Activated naive CD8-positive, alpha-beta T cell treated with anti-CD3 and anti-CD28 coated beads, Interleukin-2, amount 50 U/mL, for 24 hours (primary cell): ENCODE measurements at places on chromosomes 13 and 19.

GRCh38 chr13:76523740-76524340 is 362.4 kb downstream of the KCTD12 start:
- no peak for DNase-seq

- DNase-seq = no peak
Measured at GRCh38 chr19:46730187-46730586, 13.3 kb upstream of the PRKD2 start.

GRCh38 chr13:37446503-37446902 is 152.1 kb downstream of the POSTN start:
- DNase-seq = no peak

GRCh38 chr19:14580623-14581237 is 2.2 kb upstream of the CLEC17A start:
- peak; percentile 74 for DNase-seq

DNA sequence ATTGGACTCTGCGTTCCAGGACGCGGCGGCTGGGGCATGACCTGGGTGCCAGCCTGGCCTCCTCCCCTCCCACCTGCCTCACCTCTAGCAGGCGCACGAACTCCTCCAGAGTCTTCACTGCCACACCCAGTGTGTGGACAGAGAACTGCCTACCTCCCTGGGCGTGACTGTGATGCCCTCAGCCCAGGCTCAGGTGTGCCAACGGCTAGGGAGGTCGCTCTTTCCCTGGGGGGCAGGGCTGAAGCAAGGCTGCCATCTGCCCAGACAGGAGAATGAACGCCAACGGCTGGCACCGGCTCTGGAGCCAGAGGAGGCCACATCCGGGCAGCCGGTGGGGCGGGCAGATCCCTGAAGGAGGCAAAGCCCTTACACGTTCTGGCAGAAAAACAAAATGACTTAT is 11.3 kb downstream of the NANOS3 start:
- no peak for DNase-seq

- peak; percentile 55 for DNase-seq
Measured at GRCh38 chr19:35755550-35756376, 1.1 kb downstream of the HSPB6 start.

- DNase-seq = peak; percentile 37
Measured at GRCh38 chr19:43524922-43525835, 1.8 kb downstream of the ETHE1 start.

DNA sequence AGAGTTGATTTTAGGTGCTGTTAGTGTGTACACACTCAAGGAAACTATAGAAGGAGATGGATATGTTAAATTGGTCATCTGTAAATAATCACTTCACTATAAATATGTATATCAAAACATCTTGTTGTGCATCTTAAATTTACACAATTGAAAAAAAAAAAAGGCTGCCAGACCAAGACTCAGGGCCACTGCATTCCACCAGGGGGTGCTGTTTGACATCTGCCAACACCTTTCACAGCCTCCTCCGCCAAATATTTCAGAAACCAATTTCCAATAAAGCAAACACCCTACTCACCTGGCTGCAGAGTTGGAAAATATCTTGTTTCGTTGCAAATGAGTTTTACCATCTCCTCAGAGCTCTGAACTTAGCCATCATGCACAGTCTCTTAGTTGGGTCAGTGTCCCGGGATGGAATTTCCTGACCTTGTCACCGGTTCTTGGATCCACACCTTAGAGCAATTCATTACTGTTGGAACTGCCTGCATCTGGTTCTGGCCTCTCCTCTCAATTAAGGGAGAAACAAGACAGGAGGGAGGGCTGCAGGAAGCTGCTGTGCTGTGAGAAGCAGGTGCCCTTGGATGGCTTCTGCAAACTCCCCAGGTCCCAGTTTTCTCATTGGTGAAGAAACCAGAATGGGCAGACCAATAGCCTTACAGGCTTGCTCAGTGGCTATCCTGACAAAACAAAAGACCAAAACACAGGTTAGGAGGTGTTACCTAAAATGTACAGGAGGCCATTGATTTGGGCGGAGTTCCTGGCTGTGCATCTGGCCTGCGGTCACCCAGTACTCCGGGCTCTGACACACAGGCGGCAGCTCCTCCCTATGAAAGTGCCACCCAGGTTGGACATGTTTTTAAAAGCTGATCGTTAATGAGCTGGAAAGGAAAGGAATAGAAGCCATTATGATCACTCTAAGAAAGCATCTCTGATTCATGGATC is 746.6 kb downstream of the UQCRFS1 start:
- DNase-seq = peak; percentile 74

- DNase-seq = no peak
Measured at GRCh38 chr13:97119943-97120342, 102.2 kb upstream of the MBNL2 start.

GRCh38 chr13:25446261-25446660 is 74.5 kb downstream of the ATP8A2 start:
- DNase-seq = no peak

GRCh38 chr13:80591976-80592740 is 251.2 kb upstream of the SPRY2 start:
- no peak for DNase-seq

DNA sequence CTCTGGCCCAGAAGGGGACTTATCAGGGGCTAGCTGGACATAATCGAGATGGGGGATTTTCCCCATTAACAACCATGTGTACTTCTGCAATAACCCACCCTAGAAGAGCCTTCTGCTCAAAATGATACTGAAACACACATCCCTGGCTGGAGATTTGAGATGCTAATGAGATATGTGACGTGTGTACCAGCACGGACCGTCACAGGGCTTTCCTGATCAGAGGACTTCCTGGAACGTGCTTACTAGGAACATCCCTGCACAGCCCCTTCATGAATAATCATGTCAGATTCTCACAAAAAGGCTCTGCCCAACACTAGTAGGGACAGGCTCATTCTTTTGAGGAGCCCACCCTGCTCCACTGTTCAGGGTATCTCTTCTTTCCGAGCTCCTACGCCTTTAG is 6.5 kb upstream of the ERVV-1 start:
- no peak for DNase-seq

DNA sequence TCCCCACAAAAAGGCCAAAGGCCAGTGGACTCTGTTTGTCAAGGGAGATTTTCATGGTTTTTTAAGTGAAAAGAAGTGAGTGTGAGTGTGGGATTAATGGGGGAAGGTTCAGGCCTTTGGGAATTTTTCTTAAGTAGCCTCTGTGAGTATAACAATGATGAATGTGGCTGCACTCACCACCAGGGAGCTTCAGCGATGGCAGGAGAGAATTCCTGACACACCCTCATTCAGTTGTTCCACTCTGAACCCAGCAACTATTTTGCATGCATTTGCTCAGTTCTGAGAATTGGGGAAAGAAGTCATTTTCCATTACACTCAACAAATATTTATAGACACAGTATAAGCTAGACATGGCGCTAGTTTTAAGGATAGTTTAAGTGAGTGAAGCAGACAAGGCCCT is 117.9 kb downstream of the CCNA1 start:
- DNase-seq = no peak

GRCh38 chr19:5360003-5360780 is 19.6 kb upstream of the PTPRS start:
- no peak for DNase-seq

- DNase-seq = peak; percentile 39
Measured at GRCh38 chr19:15432018-15432494, 13.3 kb upstream of the AKAP8L start.

DNA sequence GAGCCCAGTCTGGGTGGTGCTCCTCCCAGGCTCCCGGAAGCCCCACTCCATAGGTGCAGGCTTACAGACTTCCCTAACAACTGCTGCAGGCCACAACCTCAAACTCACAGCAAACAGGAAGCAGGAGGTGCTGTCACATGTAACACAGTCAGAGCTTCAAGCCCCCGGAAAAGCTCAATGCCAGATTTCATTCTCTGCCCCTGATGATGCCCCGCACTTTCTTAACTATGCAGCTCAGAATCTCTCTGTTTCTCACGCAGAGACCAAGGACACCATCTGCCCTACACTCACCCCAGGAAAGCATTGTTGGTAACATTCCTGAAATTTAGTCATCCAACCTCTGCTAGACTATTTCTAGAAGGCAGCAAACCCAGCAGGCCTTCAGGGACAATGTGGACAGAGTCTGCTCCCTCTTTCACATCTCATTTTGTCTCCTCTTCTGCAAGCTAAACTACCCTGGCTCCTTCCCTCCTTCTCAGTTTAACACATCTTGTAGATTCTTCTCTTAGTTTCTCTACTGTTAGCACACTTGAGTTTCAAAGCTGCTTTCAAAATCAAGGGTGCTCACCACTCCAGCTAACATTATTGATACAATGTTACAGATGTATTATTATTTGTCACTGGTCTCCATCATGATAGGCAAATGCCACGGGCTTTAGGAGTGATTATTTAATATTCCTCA is 162.5 kb downstream of the KCTD12 start:
- DNase-seq = peak; percentile 1

DNA sequence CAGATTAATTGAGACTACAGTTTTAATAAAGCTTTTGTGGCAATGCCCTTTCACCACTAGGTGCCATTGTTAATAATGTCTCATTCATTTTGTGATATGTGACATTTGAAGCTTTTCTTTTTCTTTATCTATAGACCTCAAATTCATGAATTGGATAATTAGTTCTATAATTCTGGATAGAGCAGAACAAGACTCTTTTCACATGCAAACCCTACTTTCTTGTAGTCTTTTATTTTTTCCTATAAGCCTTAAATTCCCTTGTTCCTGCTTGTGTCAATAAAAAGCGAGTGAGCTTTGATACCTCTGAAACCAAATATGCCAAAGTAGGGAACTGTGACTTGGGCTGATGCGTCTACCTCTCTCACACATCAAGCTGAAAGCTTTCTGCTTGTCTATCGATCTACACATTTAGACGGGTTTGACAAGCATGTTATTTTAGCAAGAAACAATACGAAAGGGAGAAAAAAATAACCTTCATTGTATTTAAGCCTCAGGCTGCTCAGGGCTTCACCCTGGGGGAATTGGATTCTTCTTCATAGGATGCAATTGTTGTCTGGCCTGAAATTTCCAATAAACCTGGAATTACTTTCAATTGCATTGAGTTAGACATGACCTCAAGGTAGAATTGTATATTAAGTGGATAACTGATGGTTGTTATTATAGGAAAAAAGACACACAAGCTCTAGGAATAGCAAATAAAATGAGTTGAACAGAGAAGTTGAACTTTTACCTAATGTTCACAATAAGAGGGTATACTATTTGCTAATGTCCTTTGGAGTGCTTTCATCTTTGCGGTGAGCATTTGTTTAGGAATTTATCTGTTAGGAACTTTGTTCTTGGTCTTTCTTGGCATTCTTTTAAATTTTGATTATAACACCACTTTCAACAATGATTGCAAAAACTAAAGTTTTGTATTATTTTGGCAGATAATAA is 1150.2 kb upstream of the PCDH9 start:
- no peak for DNase-seq

DNA sequence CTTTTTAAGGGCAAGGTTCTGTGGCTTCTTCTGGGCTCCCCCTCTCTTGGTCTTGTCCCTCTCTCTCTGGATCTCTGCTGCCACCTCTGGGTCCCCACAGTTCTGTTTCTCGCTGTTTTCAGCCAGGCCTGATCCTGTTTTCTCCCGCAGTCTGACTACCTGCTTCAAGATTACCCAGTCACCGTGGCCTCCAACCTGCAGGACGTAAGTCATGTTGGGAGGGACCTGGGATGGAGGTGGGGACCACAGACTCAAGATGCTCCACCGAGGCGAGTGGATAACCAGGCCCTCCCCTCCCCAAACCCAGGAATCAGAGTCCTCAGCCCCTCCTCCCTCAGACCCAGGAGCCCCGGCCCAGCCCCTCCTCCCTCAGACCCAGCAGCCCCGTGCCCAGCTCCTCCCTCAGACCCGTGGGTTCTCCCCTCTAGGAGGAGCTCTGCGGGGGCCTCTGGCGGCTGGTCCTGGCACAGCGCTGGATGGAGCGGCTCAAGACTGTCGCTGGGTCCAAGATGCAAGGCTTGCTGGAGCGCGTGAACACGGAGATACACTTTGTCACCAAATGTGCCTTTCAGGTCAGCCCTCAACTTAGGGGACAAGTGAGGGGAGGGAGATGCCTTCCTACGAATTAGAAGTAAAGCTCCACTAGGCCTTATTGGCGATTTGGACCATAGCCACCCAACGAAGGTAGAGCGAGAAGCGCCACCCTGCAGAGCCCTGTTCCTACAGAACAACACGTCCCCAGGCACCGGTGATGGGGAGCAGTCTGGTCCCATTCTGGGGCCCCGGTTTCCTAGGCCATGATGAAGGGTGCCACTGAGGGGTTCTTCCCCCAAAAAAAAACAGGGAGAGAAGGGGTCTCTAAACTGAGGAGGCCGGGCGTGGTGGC is 2.2 kb downstream of the FLT3LG start:
- peak; percentile 85 for DNase-seq

DNA sequence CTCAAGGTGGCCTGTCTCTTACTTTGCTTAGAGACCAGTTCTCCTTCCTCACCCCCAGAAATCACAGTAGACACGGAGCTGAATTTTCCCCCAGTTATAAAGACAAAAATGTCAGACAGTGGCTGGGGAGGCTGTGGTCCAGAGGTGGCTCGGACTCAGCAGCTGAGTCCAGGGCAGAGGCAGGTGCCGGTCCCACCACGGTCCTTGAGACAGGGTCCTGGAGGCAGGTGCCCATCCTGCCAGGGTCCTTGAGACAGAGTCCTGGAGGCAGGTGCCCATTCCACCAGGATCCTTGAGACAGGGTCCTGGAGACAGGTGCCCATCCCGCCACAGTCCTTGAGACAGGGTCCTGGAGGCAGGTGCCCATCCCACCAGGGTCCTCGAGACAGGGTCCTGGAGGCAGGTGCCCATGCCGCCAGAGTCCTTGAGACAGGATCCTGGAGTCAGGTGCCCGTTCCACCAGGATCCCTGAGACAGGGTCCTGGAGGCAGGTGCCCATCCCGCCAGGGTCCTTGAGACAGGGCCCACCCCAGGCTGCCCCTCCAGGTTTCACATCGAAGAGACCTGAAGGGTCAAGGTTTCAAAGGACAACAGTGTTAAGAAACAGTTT is 23.1 kb downstream of the PEPD start:
- DNase-seq = no peak

DNA sequence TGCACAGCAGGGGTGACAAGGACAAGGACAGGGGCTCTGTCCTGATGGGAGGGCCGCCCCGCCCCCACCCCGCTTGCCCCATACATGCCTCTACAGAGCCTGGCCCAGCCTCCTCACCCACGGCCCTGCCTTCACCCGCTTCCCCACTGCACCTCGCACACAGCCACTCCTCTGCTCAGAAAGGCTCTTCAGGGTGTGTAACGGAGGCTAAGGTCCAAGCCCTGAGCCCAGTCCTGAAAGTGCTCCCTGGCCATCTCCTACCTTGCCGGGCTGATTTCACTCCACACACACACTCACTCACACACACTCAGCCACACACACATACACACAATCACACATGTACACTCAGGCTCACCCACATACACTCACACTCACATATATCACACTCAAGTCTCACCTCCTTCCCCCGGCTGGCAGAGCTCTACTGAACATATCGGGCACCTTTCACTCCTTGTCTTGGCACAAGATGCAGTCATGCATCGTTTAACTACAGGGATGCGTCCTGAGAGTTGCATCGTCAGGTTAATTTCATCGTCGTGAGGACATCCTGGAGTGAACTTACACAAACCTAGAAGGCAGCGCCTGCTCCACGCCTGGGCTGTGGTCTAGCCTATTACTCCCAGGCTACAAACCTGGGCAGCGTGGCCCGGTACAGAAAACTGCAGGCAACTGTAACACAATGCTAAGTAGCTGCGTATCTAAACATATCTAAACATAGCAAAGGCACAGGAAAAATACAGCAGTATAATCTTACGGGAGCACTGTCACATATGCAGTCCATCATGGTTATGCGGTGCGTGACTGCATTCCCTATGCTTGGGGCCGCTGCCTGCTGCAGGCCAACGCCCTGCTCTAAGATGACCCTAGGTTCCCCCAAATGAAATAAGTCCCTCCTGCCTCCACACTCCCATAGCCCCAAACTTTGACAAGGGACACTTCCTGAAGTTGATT is 13.1 kb downstream of the EPS15L1 start:
- DNase-seq = no peak

GRCh38 chr19:4094291-4094690 is 27.6 kb upstream of the ZBTB7A start:
- DNase-seq = no peak
